ENCODE measurements at places on chromosomes 5 and 9. TPM values are rescaled to one million over a fixed set of nuclear protein-coding genes. Genes with fewer than 3 reads are reported as not detected.

CMBL gene
- total RNA-seq, result 81.4 TPM

HMMR gene
- 4.0 TPM for total RNA-seq

SLC6A18 gene
- not detected for total RNA-seq

FAM153A gene
- total RNA-seq, result 0.89 TPM

OLFML2A gene
- 48.3 TPM for total RNA-seq

Data from mucosa of descending colon (tissue), 3 donors.